ENCODE measurements at places on chromosomes 16 and 17. TPM values are rescaled to one million over a fixed set of nuclear protein-coding genes. Genes with fewer than 3 reads are reported as not detected.
A peak's percentile ranks its signal among the peaks of the same experiment; 100 is the strongest.

- no peak for DNase-seq
Observed at GRCh38 chr16:51113236-51114125, 37.6 kb downstream of the SALL1 start.

- no peak for DNase-seq
Observed at GRCh38 chr16:12893050-12893750, 8.2 kb upstream of the SHISA9 start.

DNA sequence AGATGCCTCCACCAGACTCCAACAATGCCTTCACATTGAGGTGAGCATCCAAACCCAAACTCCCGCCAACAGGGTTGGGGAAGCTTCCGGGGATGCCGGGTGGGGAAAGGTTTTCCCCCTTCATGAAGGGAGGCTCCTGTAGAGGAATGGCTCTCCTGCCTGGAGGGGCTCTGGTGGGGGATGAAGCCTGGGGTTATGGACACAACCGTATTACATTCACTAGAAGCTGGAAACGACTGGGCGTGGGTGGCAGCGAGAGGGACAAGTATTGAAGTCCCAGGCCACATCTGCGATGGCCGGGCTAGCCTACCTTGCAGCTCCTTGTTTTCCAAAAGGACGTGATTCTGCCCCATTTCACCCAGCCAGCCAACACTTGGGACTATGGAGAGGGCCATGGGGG lies 321.1 kb downstream of the C16orf95 start:
- DNase-seq, result no peak

GRCh38 chr16:56047307-56048234 lies 143.7 kb upstream of the GNAO1 start:
- DNase-seq, result no peak

DNA sequence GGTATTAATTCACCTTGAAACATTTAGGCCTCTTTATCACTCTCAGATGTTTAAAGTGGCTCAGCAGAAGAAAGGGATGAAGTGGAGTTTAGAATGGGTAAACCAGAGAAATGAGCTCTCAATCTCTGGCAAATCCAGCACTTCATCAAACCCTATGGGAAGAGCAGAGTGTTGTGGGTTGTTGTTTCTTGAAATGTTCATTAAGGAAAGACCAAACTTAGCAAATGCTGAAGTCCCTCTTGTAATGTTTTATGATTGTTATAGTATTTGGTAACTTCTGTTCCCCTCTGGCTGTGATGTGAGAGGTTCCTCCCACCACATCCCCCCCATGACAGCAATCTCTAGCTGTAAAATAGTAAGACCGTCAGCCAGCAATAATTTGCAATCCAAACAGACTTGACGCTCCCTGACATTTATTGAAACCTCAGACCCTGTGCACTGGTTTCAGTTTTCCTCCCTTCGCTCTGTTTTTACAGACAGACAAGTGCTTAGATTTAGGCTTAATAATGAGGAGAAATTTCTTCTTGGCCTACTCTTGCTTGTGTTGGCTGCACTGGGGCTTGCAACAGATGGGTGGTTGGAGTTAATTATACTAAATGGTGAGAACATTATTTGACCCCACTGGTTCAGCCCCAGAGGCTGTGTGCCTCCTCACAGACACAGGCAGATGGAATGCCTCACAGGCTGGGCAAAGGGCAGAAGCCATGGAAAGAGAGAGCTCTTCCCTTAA lies 609.4 kb upstream of the SOX9 start:
- no peak for DNase-seq

- DNase-seq, result no peak
Observed at GRCh38 chr17:64387145-64387473, 3.6 kb downstream of the PECAM1 start.

DNA sequence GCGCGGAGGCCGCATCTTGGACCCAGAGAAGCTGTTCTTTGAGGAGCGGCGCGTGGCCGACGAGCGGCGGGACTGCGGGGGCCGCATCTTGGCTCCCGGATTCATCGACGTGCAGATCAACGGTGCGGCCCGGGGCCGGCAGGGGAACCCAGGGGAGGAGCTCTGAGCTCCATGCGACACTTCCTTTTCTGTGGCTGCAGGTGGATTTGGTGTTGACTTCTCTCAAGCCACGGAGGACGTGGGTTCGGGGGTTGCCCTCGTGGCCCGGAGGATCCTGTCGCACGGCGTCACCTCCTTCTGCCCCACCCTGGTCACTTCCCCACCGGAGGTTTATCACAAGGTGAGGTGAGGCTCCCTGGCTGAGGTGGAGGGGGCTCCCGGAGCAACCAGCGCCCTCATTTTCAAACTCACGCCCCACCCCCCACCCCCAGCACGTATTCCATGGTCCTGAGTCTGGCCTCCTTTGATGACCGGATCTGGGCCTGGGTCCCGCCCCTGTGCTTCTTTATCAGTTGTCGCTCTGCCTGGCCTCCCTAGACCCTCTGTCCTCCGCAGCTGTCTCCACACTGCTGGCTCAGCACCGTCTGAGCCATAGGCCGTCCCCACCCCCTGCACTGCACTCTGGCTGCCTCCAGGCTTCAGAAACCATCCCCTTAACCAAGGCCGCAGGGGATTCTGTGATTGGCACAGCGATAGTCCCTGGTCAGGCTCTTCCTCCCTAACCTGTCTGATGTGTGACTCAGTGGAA lies 787 bp downstream of the AMDHD2 start:
- no peak for DNase-seq

DNA sequence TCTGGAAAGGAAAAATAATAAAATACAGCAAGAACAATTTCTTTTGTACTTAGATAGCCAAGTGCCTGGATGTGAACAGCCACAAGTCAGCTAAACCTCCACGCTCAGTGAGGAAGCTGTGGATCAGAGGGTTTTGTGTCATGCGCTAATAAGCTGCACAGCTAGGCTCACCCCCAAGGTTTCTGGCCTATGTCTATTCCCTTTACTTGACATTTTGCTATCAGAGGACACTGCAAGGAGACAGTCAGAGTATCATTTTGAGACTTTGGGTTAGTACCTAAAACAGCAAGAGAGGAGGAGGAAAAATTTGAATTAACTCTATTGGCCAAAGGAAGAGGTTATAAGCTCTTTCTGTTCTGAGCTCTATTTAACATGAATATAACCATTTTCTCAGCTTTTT lies 139.3 kb downstream of the KCNJ2 start:
- DNase-seq, result no peak

GRCh38 chr16:85869785-85870558 lies 29.0 kb upstream of the IRF8 start:
- DNase-seq, result no peak

DNA sequence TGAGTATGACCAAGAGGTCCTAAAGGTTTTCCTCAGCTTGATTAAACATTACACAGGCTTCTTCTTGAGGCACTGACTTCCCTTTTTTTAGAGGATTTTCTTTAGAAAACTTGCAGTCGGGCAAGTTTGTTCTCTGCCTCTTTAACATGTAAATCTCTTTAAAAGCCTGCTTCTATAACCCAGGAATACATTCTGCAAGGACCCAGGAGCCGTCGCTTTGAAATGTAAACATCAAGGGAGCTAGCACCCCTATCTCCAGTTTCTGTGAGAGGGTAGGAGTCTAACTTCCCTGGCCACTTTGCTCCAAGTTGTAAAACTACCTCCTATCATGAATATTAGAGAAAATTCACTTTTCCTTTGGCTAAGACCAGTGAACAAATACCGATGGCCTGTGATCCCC lies 201.5 kb upstream of the CPHXL start:
- no peak for DNase-seq

GRCh38 chr17:838486-838885 lies 56.3 kb downstream of the MRM3 start:
- DNase-seq, result no peak

GRCh38 chr17:27552276-27552732 lies 78.7 kb upstream of the LGALS9 start:
- DNase-seq, result peak; percentile 71

- no peak for DNase-seq
Observed at GRCh38 chr16:86337581-86338402, 172.5 kb upstream of the FOXF1 start.

DNA sequence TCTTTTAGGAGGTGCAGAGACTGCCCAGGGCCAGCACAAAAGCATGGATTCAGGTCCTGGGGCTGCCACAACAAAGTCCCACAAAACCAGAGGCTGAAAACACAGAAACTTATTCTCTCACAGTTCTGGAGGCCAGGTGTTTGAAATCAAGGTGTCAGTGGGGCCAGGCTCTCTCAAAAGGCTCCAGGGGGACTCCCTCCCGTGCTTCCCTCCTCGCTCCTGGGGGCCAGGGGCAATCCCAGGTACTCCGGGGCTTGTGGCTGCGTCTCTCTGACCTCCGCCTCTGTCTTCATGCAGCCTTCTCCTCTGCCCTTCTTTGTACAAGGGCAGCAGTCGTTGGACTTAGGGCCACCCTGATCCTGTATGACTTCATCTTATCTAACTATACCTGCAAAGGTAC lies 8.3 kb upstream of the RBFOX3 start:
- DNase-seq, result no peak

DNA sequence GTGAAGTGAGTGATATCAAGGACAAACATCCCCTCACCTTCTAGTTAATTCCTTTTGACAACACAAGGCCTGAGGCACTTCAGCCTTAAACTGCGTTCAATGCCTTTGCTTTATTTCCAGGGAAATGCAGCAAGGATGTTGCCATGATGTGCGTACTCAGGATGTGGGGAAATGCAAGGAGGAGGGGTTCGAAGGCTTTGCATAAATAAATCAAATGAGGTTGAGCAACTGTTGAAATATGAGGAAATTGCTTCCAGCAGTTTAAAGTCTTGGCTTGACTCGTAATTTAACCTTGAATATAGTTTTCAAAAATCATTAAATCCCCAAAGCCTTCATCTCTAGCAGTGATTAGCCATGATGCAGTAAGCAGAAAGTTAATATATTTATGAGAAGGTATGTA lies 81.8 kb upstream of the CCL2 start:
- no peak for DNase-seq

- no peak for DNase-seq
Observed at GRCh38 chr17:55421179-55421934, at the start of gene MMD. Gene MMD (minus strand): TSS chr17:55421835. CDS start chr17:55421695, 140 bp downstream.

- DNase-seq, result no peak
Observed at GRCh38 chr16:57473176-57473840, 10.8 kb downstream of the POLR2C start.

DNA sequence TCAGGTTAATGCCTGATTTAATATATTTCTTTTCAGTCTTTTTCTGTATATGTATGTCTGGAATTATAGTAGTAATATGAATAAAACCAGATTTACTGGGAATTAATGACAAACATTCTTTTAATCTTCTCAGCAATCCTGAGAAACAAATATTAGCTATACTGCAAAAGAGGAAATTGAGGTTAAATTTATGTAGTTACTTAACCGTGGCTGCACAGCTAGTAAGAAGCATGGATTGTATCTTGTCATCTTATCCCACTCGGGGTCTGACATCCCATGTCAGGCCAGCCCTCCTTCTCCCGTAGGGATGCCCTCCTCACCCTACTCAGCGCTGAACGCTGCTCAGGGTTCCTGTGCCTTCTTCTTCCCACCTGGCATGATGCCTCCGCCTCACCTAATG lies 143.0 kb downstream of the FTO start:
- no peak for DNase-seq

DNA sequence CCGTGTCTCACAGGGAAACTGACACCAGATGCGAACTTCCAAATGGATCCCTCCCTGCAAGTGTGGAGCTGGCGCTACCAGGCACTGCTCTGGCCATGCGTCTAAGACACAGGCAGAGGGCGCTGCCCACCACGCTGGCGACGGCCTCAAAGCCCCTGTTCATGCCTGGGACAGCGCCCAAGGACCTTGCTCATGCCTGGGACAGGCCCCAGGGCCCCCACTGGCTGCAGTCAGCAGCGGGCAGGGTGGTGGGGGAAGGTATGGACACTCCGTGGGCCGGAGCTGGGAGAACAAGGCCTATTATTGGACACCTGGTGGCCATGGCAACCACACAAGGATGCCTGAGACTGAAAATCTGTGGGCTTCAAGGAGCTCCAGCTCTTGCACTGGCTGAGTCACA lies 8.8 kb downstream of the ZG16B start:
- peak; percentile 79 for DNase-seq

- no peak for DNase-seq
Observed at GRCh38 chr16:69663846-69664245, 62.5 kb downstream of the NQO1 start.

CHD9NB gene
- total RNA-seq, result 1.8 TPM

C17orf113 gene
- total RNA-seq, result 0.29 TPM

ACSM2B gene
- total RNA-seq, result not detected

CHST4 gene
- 0.17 TPM for total RNA-seq

WRAP53 gene
- 18.2 TPM for total RNA-seq

ARHGAP44 gene
- total RNA-seq, result 0.13 TPM

SLFN11 gene
- total RNA-seq, result 22.7 TPM

ABCA5 gene
- 0.75 TPM for total RNA-seq

Measured in LHCN-M2 (cell line).